ENCODE measurements at places on chromosomes 3 and 15. TPM values are rescaled to one million over a fixed set of nuclear protein-coding genes. Genes with fewer than 3 reads are reported as not detected.

Gene EXD1
- polyA plus RNA-seq, result not detected

Gene NRG4
- polyA plus RNA-seq, result 5.4 TPM

Gene NUP210
- 23.3 TPM for polyA plus RNA-seq

Gene MYO5C
- 20.8 TPM for polyA plus RNA-seq

Gene ARIH2
- 70.4 TPM for polyA plus RNA-seq

Gene GATA2
- polyA plus RNA-seq, result 38.9 TPM

Gene C3orf18
- polyA plus RNA-seq, result 16.0 TPM

Gene SCN11A
- polyA plus RNA-seq, result 0.85 TPM

Gene GRM2
- 0.69 TPM for polyA plus RNA-seq

DNA sequence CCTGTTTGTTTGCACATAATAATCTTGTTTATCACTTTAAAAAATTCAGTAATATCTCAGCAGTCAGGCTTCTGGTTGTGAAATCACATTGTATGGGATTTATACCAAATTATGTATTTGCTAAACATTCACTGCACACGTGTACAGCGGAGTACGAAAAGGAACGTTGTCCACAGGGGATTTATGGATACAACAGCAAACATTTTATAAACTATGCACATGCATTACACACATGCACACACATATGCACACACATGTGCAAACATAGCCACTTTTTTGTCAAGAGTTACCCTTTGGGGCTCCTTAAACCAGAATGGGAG is 150.5 kb downstream of the LRRK1 start:
- DNase-seq, result no peak

DNA sequence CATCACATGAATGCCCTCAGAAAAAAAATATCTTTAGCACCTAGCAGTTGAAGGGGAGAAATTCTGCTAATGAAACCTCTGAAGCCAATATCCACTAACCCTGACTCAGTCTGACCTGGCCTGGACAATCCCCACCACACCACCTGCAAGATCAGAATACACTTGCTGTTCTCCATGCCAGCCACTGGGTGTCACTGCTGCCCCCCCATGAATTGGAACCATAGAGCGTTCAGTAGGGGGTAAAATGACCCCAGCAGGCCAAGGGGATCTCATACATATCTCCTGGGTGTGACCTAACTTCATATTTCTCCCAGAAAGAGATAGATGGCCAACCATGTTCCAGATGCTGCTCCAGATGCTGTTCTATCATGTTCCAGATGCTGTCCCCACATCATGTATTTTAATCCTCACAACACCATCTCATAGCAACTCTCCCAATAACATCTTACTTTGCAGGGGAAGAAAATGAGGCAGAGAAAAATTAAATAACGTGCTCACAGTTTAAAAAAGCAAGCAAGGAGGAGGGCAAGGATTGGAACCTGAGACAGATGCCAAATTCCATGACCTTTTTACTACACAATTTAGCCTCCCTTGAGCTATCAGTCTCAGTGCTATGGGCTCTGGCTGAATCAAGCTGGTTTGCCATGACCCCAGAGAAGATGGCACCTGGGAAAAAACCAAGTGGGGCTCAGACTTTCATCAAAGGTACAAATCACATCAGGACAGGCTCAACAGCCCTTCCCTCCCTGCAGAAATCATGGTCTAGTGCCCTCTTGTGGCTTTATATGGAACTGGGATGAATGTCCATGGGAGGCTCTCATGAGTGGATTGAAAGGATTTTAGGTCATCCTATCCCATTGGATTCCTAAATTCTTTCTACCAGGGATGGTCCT is 12.4 kb downstream of the NTRK3 start:
- no peak for DNase-seq

- peak; percentile 4 for DNase-seq
Observed at GRCh38 chr3:97658668-97659285, 105.8 kb upstream of the ARL6 start.

- no peak for DNase-seq
Observed at GRCh38 chr15:86558252-86558651, 478.6 kb downstream of the AGBL1 start.

DNA sequence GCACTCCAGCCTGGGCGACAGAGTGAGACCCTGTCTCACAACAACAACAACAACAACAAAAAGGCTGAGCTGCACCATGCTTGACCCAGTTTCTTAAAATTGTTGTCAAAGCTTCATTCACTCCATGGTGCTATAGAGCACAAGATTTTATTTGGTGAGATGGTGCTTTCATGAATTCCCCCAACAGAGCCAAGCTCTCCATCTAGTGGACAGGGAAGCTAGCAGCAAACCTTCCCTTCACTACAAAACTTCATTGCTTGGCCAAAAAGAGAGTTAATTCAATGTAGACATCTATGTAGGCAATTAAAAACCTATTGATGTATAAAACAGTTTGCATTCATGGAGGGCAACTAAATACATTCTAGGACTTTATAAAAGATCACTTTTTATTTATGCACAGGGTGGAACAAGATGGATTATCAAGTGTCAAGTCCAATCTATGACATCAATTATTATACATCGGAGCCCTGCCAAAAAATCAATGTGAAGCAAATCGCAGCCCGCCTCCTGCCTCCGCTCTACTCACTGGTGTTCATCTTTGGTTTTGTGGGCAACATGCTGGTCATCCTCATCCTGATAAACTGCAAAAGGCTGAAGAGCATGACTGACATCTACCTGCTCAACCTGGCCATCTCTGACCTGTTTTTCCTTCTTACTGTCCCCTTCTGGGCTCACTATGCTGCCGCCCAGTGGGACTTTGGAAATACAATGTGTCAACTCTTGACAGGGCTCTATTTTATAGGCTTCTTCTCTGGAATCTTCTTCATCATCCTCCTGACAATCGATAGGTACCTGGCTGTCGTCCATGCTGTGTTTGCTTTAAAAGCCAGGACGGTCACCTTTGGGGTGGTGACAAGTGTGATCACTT is 2.0 kb downstream of the CCR5 start:
- no peak for DNase-seq

GRCh38 chr15:45594319-45594718 is 7.1 kb downstream of the BLOC1S6 start:
- no peak for DNase-seq

DNA sequence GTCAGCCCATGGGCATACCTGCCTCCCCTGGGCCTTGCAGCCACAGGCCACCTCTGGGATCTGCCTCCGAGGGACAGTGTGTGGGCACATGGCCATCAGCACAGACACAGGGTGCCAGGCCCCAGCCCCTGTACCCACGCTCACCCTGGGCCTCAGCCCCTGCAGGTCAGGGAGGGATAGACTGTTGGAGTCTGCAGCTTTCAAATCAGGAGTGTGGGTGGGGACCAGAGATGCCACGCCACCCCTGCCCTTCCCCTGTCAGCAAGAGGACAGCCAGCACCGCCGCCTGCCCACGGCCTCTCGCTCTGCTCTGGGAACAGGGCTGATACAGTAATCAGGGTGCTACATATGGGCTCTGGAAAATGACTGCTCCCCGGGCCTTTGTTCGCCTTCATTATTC is 72.7 kb downstream of the DNAJB8 start:
- no peak for DNase-seq

DNA sequence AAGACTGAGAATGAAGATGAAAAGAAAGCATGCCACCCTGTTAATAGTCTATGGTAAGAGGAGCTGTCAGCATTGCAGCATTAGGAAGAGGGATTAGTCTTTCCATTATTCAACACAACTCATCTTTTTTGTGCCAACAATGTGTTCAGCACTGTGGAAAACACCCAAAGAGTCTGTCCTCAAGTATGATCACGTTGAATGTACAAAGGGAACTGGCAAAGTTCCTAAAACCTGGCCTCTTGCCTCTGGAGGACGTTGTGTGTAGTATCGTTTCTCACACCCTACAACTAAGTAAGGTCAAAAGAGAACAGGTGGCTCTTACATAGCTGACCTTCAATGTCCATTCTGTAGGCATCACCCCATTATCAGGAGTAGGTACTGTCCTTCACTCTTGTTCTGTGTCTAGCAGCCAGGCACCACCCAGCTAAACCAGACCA is 147.9 kb upstream of the THBS1 start:
- DNase-seq, result no peak

GRCh38 chr15:57343048-57343447 is 33.3 kb upstream of the CGNL1 start:
- DNase-seq, result no peak

GRCh38 chr3:186821429-186822387 is 15.4 kb upstream of the RFC4 start:
- no peak for DNase-seq

GRCh38 chr3:123385001-123385401 is 63.9 kb downstream of the ADCY5 start:
- no peak for DNase-seq

DNA sequence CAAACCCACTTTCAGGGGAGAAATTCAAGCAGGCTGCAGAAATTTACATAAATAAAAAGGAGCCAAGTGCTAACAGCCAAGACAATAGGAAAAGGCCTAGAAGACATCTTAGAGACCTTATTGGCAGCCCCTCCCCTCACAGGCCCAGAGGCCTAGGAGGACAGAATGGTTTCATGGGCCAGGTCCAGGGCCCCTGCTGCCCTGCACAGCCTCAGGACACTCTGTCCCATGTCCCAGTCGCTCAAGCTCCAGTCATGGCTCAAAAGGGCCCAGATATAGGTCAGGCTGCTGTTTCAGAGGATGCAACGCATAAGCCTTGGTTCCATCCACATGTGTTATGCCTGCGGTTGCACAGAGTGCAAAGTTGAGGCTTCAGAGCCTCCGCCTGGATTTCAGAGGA is 55.8 kb downstream of the SLC41A3 start:
- DNase-seq, result no peak

- DNase-seq, result no peak
Observed at GRCh38 chr3:16449369-16449768, 64.1 kb downstream of the RFTN1 start.

DNA sequence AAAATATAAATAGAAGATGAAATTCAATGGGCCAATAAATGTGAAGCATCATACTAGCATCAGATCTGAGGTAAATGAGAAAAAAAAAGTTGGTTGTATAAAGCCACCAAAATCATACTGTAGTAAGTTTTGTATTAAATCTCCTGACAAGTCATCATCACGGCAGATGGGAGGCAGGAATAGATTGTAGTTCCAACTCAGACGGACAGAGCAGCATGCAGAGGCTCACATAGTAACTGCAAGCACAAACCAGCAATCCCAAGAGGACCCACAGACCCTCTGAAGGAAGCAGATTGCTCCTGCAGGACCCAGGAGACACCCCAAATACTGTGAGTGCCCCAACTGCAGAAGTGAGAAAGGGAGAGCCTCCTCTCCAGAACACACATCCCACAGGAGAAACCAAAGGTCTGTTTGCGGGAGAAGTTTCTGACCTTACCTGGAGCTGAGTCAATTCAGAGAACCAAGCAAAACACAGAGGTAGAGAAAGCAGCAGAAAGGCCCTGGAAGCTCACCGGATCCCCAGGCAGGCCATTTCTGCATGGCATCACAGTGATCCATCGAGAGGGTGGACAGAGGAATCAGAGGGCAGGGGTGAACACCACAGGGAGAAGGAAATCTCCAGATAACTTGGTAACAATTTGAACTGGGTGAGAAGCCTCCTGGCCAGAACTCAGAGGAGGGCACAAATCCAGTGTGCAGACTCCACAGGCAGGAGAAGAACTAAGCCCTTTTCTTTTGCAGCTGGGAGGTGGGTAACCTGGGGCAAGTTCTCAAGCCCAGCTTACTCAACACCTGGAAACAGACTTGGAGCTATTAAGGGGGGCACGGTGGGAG is 141.6 kb upstream of the ARHGEF26 start:
- no peak for DNase-seq

DNA sequence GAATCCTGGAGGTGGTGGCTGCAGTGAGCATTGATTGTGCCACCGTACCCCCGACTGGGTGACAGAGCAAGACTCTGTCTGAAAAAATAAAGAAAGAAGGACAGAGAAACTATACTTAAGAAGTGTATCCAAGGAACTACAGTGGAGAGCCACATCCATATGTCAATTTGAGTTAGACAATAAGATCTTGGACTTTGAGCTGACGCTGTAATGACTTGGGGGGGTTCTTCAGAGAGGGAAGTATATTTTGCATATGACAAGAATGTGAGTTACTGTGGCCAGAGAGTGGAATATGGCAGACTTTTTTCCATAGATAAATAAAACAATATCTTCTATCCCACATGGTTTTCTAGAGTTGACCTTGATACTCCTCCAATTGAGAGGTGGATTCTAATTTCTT is 52.6 kb upstream of the TEX264 start:
- no peak for DNase-seq

GRCh38 chr3:123750209-123750608 is 133.9 kb downstream of the MYLK start:
- no peak for DNase-seq

- no peak for DNase-seq
Observed at GRCh38 chr3:191235331-191236314, 36.6 kb downstream of the OSTN start.

GRCh38 chr3:172685331-172686214 is 25.3 kb downstream of the NCEH1 start:
- no peak for DNase-seq

- DNase-seq, result no peak
Observed at GRCh38 chr15:98794211-98794610, 145.9 kb downstream of the IGF1R start.
